ENCODE measurements at places on chromosomes 2 and 18.

GRCh38 chr2:181471783-181472182, 14.6 kb downstream of the ITGA4 start:
- DNase-seq = no peak

- no peak for DNase-seq
Observed at GRCh38 chr2:198916548-198917080, 541.1 kb downstream of the SATB2 start.

DNA sequence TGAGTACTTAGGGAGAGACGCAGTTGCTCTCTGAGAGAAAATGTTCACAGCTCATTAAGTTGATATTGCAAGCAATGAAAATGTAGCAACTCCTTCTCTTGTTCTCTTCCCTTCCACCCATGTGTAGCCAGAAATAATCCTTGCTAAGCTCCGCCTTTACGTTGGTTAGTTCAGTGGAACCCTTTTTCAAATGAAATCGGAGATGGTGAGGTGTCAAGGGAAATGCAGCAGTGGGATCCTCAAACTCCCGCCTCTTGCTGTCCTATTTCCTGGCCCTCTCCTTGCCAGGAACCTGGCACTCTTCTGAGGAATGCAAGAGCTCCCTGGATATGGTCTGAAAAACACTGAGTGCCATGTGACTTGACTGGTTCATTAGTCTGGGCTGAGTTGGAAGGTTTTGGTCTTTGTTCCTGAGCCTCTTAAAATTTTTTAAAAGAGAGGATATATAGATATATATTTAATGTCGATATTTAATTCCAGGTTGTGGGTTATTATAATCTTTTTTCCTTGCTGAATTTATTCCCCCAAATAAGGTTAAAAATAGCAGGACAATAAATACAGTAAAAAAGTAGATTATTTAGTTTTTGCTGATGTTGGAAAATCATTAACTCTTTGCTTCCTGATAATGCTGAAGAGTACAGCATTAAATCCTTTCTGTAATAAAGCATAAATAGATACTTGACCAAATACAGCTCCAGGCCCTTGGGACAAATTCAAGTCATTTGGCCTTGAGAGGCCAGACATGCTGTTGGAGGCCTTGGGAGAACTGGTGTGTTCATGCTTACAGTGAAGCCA, 116.2 kb downstream of the EML6 start:
- DNase-seq = no peak

- no peak for DNase-seq
Observed at GRCh38 chr2:134232868-134233727, 20.8 kb upstream of the MGAT5 start.

GRCh38 chr2:121819846-121820245, 64.4 kb downstream of the TSN start:
- DNase-seq = no peak

- peak; percentile 27 for DNase-seq
Observed at GRCh38 chr18:13217466-13217961, 1.0 kb upstream of the LDLRAD4 start.

DNA sequence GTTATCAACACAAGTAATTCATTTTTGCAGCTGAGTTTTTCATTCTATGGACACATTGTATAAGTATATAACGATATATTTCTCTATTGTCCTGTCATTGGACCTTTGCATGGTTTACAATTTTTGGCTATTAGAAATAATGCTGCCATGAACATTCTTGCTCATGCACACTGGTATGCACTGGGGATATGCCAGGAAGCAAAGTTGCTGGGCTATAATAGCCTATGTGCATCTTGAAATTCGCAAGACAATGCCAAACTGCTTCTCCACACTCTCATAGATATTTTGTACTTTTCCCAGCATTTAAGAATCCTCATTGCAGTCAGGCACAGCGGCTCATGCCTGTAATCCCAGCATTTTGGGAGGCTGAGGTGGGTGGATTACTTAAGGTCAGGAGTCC, 852.6 kb upstream of the ID2 start:
- no peak for DNase-seq

DNA sequence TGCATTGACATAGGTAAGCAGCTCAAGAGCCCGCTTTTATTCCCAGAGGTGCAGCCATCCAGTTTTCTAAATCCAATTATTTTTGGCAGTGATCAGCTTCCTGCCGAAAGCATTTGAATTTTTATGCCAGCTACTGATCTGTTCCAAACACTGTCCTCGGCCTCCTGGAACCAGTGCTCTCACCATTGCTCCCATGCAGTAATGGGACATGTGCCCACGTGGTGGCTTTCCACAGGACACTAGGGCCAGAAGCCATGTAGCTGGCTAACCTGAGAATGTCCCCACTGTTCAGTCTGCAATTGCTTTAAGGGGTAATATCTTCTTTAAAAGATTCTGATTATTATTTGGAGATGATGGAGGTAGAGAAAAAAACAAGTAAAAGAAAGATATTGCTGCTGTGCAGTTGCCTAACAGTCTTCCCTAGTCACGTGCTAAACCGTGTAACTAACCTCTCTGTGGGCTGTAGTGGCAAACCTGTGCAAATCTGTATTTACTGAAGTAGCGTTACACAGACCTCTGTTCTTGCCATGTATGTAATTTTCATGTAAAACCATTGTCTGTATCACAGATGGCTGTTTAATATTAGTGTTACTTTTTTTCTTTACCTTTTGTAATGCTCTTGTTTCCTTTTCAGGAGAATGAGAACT, 13.0 kb downstream of the GRHL1 start:
- no peak for DNase-seq

GRCh38 chr2:26901326-26902183, 53.6 kb downstream of the DPYSL5 start:
- no peak for DNase-seq

GRCh38 chr2:62567669-62568068, 61.7 kb upstream of the TMEM17 start:
- no peak for DNase-seq

DNA sequence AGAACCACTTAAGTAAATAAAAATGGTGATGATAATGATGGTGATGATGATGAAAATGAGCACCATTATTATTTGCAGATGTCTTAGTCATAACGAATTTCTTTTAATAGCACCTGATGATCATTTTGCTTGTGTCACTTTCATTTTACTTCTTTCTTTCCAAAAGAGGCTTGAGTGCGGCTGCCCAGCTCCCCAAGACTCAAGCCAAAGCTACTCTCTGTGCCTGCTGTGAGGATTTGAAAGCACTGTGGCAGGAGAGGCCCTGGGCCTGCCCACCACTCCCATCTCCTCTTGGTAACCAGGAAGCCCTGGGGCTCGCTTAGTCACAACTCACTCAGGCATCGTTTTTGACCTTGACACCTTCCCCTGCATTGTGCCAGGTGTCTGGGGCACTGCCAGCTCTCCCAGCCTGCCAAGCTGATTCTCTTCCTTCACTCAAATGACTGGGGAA, 41.2 kb downstream of the RPL37A start:
- no peak for DNase-seq

DNA sequence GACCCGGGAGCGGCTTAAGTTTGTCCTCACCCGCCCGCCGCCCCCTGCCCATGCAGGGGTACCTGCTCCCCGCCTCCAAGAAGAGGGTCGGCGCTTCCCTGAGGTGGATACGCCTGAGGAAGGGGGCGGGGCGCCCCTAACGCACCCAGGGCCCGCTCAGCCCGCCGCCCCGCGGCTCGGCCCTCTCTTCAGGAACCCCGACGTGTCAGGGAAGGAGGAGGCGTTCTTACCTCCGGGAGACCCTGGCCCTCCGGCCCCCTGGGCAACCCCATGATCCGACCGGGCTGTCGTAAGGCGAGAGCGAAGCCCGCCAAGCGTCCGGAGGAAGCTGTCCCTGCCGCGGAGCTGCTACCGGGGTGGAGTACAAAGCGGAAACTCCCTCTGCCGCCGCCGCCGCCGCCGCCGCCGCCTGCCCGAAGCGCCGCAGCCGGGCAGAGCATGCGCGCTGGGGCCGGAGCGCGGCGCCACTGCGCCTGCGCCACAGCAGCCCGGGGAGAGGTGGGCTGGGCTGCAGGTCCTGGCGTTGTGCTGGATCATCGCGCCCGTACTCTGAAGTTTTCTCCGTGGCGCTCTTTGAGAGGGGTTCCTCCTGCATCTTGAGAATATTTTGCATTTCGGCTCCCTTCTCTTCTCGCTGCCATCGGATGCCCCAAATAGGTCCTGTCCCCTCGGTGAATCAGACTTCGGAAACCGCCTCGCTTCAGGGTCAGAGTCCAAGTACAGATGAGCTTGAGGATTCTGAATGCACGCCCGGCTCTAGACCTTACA, at the start of gene CCDC93:
TSS of gene CCDC93 (minus strand) at position 347 of the 768 bp plus-strand sequence. CDS start at position 272, 75 bp downstream.
- peak; percentile 79 for DNase-seq

DNA sequence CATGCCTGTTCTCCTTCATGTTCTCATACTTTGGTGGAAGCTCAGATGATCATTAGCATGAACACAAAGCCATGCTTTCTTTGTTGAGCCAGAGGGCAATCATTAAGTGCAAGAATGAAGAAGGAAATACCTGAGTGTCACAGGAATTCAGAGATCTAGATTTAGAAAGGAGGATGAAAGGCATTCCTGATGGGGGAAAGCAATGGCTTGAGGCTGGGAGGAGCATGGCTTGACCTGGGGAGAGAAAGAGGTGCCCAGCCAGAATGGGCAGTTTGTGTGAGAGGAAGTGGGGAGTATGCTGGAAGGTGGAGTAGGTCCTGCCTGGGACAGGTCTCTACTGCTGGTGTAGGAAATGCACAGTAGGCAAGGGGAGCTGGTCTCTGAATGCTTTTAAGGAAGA, 35.1 kb downstream of the SLC4A3 start:
- no peak for DNase-seq

DNA sequence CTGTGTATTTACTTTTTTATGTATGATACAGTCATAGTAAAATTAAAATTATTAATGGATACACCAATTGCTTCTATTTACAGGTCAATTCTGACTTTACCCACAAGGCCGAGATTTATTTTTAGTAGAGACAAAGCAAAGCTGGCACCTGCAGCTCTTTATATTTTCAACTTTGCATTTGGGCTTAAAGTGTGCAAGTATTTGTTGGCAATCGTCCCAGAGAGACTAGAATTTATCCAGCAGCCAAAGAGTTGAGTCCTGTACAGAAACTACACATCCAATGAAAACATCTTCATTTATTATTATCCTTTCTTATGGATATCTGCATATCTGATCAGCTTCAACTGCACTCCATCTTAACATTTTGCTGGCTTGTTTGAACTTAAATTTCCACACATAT, 485.6 kb downstream of the SOX11 start:
- DNase-seq = no peak

DNA sequence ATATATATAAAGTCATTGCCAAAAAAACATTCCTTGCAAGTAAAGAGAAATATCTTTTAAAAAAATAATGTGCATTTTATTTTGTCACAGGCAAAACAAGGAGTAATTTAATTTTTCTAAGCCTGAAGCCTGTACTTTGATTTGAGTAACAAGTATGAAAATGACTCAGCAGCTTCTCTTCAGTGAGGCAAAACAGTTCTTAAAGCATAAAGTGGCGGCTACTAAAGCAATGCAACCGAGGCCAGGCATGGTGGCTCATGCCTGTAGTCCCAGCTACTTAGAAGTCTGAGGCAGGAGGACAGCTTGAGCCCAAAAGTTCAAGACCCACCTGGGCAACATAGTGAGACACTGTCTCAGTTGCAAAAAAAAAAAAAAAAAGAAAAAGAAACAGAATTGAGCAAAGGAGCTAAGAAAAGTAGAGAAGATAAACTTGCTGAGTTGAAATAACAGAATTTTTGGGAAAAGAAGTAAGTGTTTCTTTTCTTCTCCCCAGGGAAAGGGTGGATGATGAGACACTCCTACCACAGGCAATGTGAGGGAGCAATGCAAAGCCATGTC, 29.6 kb downstream of the DOK1 start:
- DNase-seq = no peak

DNA sequence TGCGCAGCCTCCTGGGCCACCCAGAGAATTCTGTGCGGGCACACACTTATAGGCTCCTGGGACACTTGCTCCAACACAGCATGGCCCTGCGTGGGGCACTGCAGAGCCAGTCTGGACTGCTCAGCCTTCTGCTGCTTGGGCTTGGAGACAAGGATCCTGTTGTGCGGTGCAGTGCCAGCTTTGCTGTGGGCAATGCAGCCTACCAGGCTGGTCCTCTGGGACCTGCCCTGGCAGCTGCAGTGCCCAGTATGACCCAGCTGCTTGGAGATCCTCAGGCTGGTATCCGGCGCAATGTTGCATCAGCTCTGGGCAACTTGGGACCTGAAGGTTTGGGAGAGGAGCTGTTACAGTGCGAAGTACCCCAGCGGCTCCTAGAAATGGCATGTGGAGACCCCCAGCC, 11.8 kb upstream of the TTLL4 start:
- no peak for DNase-seq

DNA sequence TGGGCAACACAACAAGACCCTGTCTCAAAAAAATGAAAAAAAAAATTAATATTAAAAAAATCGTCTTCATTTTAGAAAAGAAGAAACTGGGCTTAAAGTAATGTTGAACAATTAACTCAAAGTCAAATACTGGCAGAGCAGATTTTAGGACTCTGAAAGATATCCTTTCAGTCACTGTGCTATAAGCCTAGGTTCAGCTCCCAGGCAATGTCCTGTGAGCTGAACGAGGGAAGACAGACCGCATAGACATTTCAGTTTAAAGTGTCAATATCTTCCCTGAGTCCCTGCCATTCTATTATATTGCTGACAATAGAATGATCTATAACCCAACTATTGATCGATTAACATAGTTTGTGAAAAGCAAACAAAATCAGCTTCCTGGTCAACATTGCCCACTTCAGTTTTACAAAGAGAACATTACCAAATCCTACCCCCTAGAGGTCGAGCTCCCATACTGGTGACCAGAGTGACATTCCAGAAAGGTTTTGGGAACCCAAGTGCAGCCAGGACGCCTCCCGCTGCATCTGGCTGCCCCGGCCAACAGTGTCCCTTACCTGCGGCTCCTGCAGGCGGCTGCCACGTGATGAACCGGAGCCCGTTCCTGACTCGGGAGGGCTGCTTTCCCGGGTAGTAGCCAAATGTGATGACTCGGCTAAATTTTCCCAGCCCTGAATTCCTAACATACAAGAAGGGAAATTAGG, 639 bp downstream of the MRO start:
- no peak for DNase-seq

DNA sequence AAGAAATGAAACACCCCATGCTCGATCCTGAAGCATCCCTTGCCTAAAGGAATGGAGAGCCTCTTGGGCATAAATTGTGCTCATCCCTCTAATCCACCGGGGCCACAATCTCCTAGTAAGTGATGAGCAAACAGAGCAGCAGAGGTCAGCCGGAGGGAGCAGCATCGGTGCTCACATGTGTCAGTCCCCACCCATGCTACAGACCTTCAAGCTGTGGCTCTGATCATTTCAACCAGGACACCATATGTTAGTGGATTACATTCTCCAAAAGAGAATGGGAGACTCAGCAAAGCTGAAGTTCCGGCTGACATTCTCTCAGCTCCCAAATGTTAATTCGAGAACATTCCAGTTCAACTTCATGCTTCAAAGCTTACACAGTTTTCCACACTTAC, 75.6 kb downstream of the AAK1 start:
- DNase-seq = no peak

- no peak for DNase-seq
Observed at GRCh38 chr2:224094413-224094812, 55.3 kb upstream of the SERPINE2 start.

GRCh38 chr2:105398336-105399206, at the start of gene FHL2:
FHL2 (minus strand) TSS chr2:105399051; CDS start chr2:105386516, 12,535 bp downstream.
- DNase-seq = peak; percentile 46

GRCh38 chr2:144241801-144242200, 278.1 kb downstream of the ZEB2 start:
- no peak for DNase-seq

GRCh38 chr2:3144856-3145255, 232.8 kb downstream of the EIPR1 start:
- no peak for DNase-seq
